ENCODE measurements at places on chromosomes 2 and 18.

DNA sequence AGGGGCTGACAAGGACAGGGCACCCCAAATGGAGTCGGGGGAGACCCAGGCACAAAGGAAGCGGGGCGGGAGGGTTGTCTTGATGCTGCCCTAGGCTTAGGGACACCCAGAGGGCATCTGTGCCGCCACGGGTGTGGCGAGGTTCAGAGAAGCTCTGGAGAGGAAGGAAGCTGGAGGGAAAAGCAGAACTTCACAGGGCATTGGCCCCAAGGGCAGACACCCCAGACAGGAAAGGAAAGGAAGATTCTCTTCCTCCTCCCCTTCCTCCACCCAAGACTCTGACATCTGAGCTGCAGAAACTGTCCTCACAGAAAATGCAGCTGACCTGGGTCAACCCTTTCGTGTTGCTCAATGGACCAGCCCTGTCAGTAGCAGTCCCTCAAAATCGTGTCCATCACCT is 25.6 kb downstream of the DNMT3A start:
- DNase-seq: no peak

DNA sequence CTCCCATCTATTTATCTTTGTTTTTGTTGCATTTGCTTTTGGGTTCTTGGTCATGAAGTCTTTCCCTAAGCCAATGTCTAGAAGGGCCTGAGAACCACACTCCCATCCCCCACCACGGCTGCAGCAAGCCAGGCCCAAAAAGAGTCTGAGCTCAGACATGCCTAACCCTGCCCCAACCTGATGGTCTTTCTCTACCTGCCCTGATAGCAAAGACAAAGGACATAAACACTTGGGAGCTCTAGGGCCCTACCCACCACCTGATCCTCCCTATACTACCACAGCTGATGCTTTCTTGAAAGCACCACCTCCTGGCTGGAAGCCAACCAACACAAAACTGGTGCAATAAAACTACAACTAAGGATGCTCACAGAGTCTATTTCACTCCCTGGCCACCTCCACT is 233.4 kb downstream of the WDR7 start:
- DNase-seq: no peak

- DNase-seq: no peak
These were observed 44.0 kb downstream of the ARHGEF33 start for GRCh38 chr2:38933653-38934052.

DNA sequence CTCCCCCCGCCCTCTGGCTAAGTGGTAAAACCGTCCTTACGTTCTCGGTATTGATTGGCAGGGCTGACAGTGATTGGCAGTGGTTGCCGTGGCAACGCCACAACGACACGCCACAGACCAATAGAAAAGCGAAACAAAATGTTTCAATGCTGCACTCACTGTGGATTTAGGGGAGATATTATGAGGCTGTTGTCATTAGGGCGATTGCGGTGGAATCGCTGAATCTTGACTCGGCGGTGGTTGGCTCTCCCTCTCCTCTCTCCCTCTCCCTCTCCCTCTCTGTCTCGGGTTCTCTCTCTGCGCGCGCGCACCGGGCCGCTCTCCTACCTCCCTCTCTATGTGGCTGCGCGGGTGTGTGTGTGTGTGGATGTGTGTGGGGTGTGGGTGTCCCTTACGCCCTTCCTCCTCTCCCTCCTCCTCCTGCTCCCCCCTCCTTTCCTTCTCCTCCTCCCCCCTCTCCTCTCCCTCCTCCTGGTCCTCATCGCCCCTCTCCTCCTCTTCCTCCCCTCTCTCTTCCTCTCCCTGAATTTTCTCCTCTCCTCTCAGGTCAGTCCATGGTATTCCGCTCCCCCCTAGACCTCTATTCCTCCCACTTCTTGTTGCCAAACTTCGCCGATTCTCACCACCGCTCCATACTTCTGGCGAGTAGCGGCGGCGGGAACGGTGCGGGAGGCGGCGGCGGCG is at the start of gene SIX3:
Gene SIX3 (plus strand): TSS at position 152 of the 684 bp plus-strand sequence. CDS start 403 bp downstream, at position 555.
- no peak for DNase-seq

- DNase-seq: no peak
These were observed 125.0 kb upstream of the CD226 start for GRCh38 chr18:70072678-70073077.

Measured in stimulated activated CD8-positive, alpha-beta memory T cell treated with anti-CD3 and anti-CD28 coated beads, Interleukin-7, amount 100 ng/mL, for 1 hour (primary cell).